ENCODE measurements at places on chromosomes 2 and 18.

DNA sequence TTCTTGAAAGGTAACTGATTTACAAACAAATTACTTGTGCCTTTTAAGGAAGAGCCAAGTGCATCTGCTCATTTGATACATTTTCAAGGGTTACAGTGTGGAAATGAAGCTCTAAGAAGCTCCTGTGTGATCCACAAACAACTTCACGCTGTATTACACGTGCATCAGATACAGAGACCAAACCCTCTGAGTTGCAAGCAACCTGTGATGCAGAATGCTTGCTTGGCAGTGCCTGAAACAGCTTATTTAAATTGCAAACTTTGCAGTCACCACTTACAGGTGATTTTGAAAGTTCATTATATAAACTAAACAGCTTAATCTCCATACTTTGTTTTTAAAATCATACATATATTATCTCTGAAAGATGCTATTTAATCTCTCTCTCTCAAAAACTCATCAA lies 50.1 kb downstream of the ZEB2 start:
- DNase-seq, result no peak

DNA sequence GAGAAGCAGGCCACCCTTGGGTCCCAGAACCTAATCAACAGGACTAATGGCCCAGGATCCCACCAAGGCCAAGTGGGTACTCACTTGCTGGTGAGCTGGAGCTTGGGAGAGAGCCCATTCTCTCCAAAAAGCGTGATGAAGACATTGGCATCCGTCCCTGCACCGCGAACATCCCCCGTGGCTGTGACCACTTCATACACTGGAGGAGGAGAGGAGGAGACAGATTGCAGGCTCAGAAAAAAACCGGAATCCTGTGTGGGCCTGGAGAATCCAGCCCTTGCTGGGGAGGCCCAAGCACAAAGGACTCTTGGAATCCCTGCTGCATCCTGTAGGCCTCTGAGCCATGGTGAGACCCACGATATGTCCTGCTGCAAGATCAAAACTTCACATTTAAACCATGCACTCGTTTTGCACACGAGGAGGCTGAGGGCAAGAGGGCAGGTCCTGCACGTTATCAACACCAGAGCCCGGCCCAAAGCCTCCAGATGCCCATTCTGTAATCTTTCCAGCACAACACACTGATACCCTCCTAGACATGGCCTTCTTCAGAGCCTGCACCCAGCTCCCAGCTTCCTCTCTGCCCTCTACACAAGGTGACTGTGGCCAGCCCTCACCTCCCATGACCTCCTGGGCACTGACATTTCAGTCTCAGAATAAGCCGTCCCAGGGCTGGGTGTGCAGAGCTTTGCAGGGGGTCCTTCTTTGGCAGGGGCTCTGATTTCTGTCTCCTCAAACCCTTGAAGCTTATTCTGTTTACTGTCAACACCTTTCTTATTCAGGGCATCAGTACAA lies 7.8 kb downstream of the LOXHD1 start:
- no peak for DNase-seq

DNA sequence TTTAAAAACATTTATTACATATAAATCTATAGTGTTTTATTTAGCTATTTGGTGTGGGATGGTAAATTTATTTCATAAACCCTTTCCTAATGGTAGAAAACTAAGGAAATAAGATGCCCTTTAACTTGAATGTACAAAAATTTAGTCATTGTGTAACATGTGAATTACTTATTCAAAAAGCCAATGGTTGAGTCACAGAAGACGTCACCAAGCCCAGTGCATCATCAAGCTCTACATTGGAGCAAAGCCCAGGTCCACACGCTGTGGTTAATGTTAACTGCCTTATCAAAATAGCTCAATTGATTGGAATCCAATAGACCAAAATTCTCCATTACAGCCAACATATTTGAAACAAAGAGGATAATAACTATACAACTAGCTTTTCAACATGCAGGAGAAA lies 145.5 kb upstream of the LYPD1 start:
- no peak for DNase-seq

- no peak for DNase-seq
Observed at GRCh38 chr18:69757733-69758132, 189.9 kb downstream of the CD226 start.

DNA sequence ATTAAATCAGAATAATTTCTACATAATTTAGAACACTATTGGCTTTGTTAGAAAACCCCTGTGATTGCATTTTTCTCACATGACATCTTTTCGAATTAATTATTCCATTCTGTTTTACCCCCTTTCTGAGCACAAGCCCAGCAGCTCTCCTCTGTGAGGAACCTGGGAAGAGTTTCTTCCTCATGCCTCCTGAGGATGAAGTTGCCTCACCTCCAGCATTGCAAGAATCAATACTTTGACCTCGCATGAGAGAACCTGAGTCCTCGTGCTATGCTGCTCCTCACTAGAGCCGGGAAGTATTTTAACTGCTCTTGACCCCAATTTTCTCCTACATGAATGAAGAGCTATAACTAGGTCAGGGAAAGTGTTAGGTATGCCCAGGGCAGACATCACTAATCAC lies 77.1 kb upstream of the RAPH1 start:
- no peak for DNase-seq

GRCh38 chr18:51226587-51227350 lies 29.3 kb upstream of the MEX3C start:
- no peak for DNase-seq

DNA sequence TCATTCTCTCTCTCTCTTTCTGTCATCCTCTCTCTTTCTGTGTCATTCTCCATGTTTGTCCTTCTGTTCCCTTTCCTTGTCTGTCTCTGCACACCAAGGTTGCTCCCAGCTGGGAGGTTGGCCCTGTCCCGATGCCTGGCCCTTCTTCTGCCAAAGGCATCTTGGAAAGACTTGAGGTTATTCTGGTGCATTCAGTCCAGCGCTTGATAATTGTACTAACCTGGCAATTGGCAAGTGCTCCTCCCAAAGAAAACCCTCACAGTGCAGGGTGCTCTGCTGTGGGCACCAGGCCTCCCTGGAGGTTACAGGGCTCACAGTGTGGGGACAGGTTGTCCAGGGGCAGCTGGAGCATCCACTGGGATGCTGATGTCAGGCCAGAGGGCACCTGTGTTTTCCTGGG lies 95.4 kb downstream of the GLI2 start:
- no peak for DNase-seq

DNA sequence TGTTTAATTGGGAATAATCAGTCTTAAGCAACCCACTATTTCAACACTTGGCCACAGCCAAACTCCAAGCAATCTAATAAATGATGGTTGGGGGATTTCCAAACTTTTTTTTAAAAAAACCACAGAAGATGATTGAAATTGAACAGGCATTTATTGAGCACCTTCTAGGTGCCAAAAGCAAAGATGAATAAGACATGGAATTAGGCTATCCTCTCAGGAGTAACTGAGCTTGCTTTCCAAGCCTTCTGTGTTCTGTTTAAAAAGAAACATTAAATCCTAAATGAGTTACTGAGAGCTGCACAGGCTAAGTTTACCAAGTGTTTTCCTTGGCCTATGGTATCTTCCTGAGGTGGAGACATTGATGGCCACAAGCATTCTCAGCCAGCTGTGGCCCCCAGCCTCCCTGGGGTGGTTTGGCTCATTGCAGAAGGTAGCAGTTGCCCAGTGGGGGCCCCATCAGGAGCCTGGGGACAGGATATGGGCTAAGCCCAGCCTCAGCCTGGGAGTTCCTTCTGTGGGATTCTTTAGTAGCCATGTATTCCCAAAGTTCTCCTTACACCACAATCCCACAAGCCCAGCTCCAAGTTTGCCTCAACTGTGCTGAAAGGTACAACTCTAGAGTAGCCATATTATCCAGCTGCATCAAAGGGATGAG lies 174.3 kb downstream of the C1D start:
- no peak for DNase-seq

DNA sequence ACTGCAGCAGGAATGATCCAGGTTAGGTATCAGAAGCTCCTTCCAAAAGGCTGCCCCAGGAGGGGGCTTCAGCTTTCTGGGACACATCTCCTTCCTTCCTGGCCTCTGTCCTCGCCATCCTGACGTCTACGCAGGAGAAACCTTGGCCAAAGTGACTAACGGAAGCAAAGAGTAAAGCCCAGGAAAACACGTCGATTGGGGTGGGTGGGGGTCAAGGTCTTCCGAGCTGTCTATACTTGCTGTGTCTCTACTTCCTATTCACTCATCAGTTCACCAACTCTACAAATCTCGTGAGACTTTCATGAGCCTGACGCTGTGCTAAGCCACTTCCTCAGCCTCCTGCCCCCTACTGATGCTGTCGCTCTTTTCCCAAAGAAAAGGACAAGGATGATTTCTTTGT lies 212.6 kb downstream of the TNS1 start:
- DNase-seq, result peak; percentile 35

GRCh38 chr2:47028171-47028570 lies 112.6 kb upstream of the MCFD2 start:
- DNase-seq, result no peak

DNA sequence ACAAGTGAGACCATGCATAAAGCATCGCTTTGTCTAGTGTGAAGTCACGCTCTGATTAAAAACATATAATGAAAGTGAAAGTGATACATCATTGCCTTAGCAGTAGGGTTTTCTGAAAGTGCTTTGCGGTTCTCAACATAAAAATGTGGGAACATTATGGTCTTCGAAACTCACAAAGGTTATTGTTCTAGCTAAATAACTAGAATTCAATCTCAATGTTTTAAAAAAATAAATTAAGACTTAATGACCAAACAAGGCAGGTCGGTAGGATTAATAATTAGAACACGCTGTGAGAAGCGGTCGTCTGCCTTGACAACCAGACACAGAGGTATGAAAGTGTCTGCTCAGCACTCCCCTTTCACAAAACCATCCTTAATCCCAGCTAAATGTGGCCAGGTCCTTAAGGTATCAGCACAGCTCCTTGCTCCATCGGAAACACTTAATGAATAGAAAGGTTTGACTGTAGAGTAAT lies 42.2 kb downstream of the KLHL14 start:
- DNase-seq, result no peak

DNA sequence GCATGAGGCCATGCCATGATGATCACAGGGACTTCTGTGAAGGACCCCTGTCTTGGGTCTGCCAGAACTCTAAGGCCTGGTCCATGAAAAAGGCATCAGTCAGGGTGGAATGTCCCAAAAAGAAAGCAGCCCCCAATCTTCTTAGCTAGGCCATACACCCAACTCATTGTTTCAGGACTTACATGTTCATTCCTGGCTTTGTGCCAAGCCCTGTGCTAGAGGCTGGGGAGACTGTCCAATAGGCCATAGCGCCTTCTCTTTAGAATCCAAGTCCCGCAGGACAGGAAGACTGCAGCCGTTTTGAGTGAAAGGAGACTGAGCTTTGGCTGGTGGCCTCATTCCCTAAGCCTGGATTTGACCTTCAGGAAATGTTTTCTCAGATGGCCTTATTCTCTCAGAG lies 247.3 kb downstream of the PRKCE start:
- no peak for DNase-seq

DNA sequence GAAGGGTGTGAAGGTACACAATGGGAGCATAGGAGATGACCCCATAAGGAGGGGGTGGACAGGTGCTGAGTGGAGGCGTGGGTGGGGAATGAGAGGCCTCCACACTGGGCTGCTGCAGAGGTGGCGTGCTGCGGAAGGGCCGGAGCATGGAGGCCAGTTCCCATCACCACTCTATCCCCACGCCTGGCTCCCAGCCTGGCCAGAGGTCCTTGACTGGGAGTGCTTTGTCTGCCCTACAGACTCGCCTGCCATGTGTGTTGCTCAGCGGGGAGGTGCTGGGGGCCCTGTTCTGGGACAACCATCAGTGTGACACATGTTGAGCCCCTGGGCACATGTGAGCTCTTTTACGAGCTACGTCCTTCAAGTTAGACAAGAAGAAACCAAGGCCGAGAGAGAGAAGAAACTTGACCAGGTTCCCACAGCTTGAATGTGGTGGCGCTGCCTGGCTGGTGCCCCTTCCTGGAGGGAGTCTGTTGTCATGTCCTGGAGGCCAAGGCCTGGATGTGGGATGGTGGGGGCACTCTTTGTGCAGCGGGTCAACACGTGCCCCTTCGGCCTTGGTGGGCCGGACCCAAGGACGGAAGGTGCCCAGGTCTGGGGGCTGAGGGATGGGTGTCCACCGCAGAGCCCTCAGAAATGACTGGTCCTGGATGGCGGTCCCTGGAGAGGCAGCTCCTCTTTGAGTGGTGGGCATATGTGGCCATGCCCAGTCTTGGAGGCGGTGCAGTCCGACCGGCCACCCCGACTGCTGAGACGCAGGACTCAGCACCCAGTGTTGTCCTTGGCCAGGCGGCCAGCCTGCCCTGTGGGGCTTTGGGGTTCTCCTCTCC lies 1.2 kb upstream of the INPP5D start:
- DNase-seq, result no peak

GRCh38 chr18:13292736-13293135 lies 74.2 kb downstream of the LDLRAD4 start:
- no peak for DNase-seq

DNA sequence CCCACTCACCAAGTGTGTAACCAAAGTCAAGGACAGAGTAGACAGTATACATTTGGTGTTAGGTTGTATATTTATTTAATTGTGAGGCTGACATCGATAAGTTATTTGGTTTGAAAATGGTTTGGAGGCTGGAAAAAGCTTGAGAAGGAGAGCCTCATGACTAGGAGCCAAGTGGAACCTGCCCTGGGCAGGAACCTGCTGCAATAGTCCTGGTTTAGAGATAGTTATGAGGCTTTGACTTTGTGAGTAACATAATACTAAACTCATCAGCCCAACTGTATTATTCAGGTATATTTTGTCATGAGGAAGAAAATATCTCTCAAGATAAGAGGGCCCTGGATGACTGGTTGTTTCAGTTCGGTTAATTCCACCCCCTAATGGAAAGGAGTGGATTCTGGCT lies 234.3 kb upstream of the CYRIA start:
- no peak for DNase-seq

- no peak for DNase-seq
Observed at GRCh38 chr2:65518751-65519150, 86.4 kb upstream of the SPRED2 start.

- DNase-seq, result no peak
Observed at GRCh38 chr2:100736121-100736915, 83.6 kb upstream of the NPAS2 start.

DNA sequence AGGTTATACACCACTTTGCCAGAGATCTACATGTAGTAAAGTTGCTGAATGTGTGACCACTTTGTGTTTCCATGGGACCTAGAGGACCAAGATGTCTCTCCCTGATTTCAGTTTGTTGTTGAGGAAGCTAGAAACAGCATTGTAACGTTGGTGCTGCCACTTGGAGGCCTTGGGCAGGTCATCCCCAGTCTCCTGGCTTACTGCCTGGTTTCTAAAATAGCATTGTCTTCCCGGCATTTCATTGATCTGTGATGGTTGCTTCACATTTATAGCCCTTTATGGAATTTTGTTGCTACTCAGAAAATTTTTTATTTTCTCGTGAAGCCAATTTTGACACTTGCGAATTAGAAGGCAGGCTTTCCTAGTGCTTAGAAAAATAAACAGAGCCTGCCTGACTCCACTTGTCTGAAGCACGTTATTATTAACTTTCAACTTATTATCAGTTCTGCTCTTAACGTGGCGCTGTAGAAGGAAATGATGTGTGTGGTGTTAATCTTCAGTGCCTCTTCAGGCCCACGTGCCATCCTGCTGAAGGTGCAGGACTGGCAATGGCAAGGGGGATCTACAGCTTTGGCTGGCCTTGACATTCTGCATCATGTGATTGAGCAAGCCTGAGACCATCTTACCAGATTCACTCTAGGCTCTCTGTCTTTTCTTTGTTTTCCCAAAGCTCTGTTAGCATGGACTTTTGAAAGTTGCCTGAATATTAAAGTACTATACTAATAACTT lies 59.9 kb downstream of the INPP4A start:
- no peak for DNase-seq

- DNase-seq, result no peak
Observed at GRCh38 chr2:21396252-21396651, 272.5 kb downstream of the TDRD15 start.
